ENCODE measurements at places on chromosomes 4 and X.

GRCh38 chr4:1717129-1718094 is 3.7 kb downstream of the TMEM129 start:
- DNase-seq, result no peak

GRCh38 chrX:5771441-5771840 is 457.2 kb downstream of the NLGN4X start:
- no peak for DNase-seq

GRCh38 chr4:69116645-69117321 is 20.5 kb downstream of the UGT2B7 start:
- no peak for DNase-seq

- no peak for DNase-seq
Measured at GRCh38 chr4:22911285-22911684, 218.5 kb downstream of the GBA3 start.

GRCh38 chrX:10025742-10026493 is 58.8 kb downstream of the CLDN34 start:
- DNase-seq, result no peak

DNA sequence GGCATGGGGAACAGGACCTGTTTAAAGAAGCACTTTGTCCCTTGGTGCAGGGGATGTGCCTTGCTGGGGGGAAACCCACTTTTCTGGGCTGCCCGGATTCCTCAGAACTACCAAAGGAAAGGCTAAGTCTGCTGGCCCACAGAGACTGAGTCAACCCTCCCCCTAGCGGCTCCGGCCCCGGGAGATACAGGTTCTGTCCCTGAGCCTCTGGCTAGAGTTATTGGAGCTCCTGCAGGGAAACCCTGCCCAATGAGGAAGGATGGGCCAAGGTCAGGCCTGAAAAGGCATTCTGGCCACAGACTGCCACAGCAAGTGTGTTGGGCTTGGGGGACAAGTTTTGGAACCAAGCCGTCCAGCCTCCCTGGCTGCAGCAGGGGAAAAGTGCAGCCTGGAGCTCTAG is 490.9 kb upstream of the ACTRT1 start:
- no peak for DNase-seq

DNA sequence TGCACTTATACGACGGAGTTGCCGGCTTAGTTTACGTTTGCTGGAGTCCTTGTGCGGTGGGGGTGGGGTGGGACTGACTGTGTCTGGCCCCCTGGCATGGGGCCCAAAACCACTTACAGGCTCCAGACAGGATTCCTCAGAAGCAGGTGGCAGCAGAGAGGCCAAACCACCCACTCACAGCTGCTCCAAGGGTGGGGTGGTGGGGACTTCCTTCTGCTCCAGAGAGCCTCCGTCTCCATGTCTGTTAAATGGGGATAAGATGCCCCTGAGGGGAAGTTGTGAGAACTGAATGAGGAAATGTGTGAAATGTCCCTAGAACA is 36.7 kb downstream of the PSAPL1 start:
- DNase-seq, result no peak

DNA sequence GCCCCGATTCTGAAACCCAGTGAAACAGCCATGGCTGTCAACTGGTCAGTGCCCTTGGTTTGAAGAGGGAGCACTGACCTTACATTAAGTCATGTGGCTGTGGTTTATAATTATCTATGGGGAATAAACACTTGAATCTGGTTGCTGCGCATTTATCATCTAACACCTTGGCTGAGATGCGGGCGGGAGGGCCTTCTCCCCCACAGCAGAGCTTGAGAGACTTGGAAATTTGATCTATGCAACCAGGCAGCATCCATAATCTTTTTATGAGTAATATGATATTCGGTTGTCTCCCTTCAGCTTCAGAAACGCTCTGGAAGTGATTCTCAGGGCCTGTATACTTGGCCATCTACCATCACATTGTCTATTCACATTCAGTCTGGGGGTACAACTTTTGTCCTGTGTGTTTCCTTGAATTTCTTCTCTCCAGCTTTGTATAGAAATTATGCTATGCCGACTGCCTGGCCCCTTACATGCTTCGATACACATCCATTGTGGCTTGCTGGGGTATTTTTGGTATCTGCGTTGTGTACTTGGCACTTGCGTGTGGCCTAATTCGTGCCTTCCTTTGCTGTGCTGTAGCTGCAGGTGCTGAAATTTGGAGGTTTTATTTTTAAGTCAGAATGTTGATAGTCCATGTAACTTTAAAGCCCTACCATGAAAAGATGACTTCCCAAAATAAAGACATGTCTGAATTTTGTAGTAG is 321.6 kb downstream of the ARHGAP10 start:
- no peak for DNase-seq

Data from activated CD4-positive, alpha-beta memory T cell treated with anti-CD3 and anti-CD28 coated beads, Interleukin-2, amount 10 ng/mL, durations not matched to agents 7 days and 5 days (primary cell).